ENCODE measurements at places on chromosomes 4 and X.

DNA sequence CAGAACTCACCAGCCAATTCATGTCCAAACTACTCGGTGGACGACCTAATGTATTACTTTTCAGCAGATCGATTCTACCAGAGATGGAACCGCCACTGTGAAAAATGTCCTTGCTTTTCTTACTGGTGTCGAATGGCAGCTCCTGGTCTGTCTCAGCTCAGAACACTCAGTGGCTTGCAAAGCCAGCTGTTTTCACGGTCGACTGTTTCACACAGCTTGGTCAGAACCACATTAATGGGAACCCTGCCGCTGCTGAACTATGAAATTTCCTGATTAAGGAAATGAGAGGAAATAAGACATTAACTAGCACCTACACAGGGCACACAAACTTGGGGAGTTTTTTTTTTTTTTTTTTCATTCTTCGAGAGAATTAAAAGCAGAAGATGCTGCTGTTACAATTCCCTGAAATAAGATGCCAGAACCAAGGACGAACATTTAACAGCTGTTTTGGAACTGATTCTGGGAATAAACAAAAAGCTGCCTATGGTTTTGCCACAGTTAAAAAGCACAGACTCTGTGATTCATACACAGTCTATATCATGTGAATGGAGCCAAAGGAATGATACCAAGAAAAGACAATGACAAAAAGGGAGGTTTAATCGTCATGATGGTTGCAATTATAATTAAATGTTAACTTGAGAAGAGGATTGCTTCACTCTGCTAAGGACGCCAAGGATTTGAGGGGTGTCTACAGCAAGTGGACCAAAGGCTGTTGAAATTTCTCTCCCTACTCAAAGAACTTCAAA is 31.3 kb downstream of the SUPT20HL2 start:
- DNase-seq: peak; percentile 48

- DNase-seq: peak; percentile 77
These were observed 41.1 kb downstream of the LUZP4 start for GRCh38 chrX:115330498-115331168.

DNA sequence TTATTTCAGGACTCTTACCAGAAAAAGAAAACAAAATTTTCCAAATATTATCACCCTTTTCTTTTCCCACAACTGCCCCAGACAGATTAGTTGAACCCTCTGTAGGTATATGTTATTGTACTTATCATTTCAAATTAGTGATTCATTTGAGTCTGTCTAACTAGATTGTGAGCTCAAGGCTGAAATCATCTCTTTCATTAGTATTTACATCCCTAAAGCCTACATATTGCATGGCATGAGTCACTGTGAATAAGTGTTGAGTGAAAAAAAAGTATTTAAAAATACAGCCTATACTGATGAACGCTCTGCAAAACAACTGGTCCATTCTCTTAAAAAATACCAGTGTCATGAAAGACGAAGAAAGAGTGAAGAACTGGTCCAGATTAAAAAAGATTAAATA is 3.9 kb downstream of the PAGE3 start:
- no peak for DNase-seq

DNA sequence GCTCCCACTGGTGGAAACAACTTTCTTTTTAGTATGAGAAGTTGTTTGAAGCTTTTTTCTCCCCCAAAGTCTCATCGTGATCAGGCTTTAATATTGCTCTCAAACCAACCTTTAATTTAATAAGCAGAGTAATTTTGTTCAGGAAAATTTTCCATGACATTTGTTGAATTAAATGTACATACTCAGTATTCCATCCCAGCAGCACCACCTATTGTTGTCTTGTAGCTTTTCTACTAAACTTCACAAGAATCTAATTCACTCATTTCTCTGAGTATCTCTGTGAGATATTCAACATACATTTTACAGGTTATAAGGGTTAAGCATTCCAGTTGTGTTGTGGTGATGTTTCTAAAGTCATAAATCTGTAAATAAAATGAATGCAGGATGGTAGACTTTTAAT is 218.3 kb upstream of the HAND2 start:
- DNase-seq: peak; percentile 54

- no peak for DNase-seq
These were observed 76.0 kb upstream of the H2AZ1 start for GRCh38 chr4:100026066-100026465.

- DNase-seq: no peak
These were observed 1125.8 kb downstream of the STIM2 start for GRCh38 chr4:27986476-27986875.

DNA sequence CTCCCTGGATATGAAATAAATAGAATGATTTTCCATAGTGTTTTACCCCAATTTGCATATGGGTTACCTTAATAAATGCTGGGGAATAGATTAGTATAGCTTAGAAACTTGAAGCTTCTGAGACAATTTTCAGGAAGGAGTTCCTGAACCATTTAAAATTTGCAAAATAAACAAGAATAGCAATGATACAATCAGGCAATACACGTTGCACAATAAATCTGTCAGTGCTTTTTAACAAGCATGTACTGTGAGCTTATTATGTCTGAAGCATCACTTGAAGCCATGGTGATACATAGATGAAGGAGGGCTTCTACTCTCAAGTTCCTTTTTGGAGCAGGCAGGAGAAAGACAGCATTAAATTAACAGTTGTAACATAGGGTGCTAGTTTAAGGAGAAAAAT is 84.2 kb upstream of the WDFY3 start:
- DNase-seq: no peak

- DNase-seq: peak; percentile 92
These were observed at the start of gene TBC1D8B for GRCh38 chrX:106802388-106803275. Gene TBC1D8B (plus strand): TSS chrX:106802673. CDS start chrX:106802854, 181 bp downstream.

GRCh38 chr4:30653291-30653690 is 66.9 kb upstream of the PCDH7 start:
- DNase-seq: no peak

DNA sequence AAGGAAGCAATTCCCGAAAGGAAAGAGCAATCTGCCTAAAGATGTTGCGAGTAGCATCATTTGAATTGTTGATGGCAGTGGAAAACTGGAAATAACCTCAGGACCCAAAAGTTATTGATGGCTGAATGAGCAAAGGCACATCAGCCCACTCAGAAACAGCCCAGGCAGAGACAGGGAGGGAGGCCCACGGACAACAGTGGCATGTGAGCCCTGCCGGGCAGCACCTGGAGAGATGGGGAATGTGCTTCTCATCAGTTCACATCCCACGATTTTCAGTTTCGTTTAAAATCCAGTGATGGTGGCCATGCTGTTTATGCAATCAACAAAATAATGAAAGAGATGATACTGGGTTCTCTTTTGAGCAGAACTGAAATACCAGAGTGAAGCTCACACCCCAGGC is 80.0 kb downstream of the JAKMIP1 start:
- no peak for DNase-seq

DNA sequence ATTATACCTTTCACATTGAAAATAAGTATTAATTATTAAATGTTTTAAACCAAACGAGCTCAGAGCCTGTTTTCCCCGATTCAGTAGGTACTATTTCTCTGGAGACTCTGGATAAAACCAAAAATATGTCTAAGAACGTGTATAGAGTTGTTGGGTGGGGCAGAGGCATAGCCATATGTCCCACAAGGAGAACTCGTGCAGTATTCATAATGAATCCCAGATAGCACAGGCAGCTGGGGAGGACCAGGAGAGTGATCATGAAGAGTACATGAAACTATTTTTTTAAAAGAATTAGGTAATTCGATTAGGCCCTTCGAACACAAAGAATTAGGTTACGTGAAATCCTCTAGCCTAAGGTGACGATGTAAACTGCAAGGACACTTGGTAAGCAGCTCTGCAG is 76.1 kb downstream of the CLDN22 start:
- no peak for DNase-seq

- DNase-seq: no peak
These were observed 218.8 kb upstream of the ANXA10 start for GRCh38 chr4:167873496-167873895.

- no peak for DNase-seq
These were observed 3.1 kb upstream of the L1CAM start for GRCh38 chrX:153889123-153889522.

- no peak for DNase-seq
These were observed 39.8 kb downstream of the ANXA3 start for GRCh38 chr4:78591404-78591803.

DNA sequence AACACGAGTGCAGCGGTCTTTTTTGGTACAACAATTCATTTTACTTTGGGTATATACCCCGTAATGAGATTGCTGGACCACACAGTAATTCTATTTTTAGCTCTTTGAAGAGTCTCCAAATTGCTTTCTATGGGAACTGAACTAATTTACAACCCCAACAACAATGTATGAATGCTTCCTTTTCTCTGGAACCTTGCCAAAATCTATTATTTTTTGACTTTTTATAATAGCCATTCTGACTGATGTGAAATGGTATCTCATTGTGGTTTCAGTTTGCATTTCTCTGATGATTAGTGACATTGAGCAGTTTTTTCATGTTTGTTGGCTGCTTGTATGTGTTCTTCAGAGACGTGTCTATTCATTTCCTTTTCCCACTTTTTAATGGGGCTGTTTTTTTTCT is 240.8 kb downstream of the STK32B start:
- no peak for DNase-seq

DNA sequence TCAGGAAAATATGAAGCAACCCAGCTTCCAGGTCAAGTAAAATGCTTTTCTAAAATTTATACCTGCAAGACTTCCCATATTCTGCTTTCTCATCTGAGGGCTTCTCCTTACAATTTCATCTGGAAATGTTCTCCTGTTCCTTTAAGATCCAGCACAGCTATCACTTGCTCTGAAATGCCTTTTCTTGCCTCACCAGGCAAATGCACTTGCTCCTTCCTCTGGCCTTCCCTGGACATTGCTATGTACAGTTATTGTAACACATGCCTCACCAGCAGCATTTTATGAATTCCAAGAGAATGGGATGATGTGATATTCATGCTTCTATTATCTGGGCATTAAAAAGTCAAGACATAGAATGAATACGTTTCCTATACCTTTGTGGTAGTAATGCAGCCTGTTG is 842.1 kb upstream of the INTU start:
- no peak for DNase-seq

- DNase-seq: peak; percentile 78
These were observed 92.2 kb downstream of the PALLD start for GRCh38 chr4:168588916-168589531.

- peak; percentile 41 for DNase-seq
These were observed 148.7 kb downstream of the TSPAN5 start for GRCh38 chr4:98509721-98510120.

DNA sequence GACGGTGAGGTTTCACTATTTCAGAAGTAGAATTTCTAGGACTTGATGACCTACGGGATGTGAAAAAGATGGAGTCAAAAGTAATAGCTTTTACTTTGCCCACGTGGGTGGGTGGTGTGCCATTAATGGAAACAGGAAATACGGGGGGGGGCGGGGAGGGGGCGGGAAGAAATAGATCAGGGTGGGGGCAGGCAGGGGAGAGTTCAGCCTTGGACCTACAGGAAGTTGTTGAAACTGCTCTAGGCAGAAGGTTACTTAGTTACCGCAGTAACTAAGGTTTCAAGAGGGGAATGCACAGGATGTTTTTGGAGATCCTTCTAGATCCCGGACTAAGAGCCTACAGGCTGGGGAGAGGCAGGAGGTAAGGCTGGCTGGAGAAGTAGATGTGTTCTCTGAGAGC is 3.6 kb upstream of the FHL1 start:
- DNase-seq: no peak

DNA sequence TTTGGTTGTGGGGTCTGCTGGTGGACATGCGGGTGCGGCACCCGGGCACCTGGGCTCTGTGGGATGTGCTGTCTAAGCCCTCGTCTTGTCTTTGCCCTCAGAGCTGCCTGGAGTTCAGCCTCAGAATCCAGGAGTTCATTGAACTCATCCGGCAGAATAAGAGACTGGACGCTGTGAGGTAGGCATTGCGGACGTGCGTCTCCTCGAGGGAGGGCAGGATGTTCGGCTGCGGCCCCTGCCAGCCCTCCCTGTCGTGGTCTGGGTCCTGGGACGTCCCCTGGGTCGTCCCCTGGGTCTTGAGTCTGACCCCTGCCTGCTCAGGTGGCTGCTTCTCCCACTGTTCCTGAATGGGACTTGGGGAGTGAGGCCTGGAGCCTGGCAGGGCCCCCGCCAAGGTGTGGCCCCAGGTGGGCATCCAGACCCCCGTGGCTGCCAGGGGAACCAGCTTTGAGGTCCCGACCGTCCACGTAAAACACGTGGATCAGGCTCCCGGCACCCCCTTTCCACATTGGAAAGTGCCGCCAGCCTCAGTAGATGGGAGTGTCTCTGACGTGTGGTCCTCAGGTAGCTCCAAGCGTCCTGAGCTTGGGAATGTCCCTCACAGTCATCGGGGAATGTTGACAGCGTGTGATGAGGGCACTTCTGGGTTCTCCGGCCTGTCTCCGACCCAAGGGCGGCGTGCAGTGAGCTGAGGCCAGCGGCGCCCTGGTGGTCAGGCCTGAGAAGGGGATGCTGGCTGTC is 19.3 kb upstream of the UVSSA start:
- no peak for DNase-seq

Data from fibroblast of villous mesenchyme (primary cell).